Substantia nigra (tissue), 51 donors: ENCODE measurements at places on chromosomes 2 and 18.

GRCh38 chr2:81303321-81303720 is 998.8 kb upstream of the LRRTM1 start:
- DNase-seq, result no peak

GRCh38 chr18:58616446-58616845 is 12.4 kb downstream of the ALPK2 start:
- DNase-seq, result no peak

DNA sequence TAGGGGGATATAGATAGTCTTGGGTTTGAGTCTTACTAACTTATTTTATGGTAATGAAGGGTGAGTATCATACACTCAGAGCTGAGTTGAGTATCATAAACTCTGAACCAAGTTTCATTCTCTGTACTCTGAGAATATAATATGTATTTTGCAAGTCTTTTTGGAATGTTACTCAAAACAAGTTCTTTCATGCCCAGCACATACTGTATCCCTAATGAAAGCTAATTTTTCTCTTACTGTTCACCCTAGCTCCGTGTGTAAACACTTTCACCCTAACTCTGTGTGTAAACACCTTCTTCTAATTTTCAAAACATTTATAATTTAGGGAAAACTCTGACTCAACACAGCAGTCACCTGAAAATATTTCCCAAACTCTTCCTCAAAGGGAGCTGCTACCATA is 29.7 kb upstream of the CHST9 start:
- no peak for DNase-seq

DNA sequence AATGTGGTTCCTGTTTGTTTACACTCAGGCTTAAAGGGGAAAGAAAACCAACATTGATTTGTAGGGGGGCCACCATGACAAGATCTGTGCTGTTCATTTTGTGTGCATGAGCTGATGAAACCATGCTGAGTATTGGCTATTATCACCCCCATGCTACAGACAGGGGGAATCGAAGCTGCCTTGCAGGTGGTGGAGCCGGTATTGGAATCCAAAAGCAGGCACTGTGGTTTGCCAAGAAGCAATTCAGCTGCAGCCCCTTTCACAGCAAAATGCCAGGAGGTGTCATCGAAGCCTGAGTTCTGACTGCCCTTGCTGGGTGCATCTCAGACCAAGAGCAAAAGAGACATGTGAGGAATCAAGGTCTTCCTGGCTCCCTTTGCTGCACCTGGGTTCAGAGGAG is 221.9 kb downstream of the UXS1 start:
- no peak for DNase-seq

GRCh38 chr2:715038-715437 is 37.8 kb upstream of the TMEM18 start:
- DNase-seq, result no peak

GRCh38 chr2:46335391-46336282 is 38.4 kb downstream of the EPAS1 start:
- DNase-seq, result peak; percentile 22

GRCh38 chr2:222307978-222308730 is 9.4 kb upstream of the PAX3 start:
- no peak for DNase-seq

DNA sequence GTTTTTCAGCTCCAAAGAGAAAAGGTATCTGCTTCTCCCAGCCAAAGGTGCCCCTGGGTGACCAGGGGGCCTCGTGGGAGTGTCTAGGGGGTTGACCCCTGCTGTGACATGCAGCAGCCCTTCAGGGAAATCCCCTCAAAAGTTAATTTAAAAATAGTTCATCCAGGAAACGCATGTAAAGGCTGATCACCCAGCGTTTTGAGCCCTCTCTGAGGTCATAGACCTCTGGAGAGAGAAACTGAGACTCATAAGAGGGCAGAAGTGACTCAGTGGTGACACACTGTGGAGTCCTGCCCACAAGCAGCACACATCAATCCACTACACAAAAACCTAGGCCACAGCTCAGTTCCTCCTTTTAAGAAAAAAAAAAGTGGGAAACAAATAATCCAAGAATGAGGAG is 11.9 kb downstream of the GAL3ST2 start:
- no peak for DNase-seq

DNA sequence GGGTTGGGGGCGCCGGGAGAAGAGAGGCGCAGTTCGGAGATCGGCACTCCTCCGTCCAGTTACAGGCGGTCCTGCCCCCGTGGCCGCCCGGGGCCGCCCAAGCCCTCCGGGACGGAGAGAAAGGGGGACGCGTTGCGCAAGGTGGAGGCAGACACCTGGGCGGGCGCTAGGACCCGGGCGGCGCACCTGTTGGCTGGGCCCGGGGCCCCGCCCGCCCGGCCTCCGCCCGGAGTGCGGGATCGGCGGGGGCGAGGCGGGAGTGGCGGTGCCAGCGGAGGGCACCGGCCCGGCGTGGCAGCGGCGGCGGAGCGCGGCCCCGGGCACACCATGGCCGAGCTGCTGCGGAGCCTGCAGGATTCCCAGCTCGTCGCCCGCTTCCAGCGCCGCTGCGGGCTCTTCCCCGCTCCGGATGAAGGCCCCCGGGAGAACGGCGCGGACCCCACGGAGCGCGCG is at the start of gene SGPP2:
TSS of gene SGPP2 (plus strand) at position 268 of the 453 bp plus-strand sequence. CDS start at position 328, 60 bp downstream.
- DNase-seq, result no peak

DNA sequence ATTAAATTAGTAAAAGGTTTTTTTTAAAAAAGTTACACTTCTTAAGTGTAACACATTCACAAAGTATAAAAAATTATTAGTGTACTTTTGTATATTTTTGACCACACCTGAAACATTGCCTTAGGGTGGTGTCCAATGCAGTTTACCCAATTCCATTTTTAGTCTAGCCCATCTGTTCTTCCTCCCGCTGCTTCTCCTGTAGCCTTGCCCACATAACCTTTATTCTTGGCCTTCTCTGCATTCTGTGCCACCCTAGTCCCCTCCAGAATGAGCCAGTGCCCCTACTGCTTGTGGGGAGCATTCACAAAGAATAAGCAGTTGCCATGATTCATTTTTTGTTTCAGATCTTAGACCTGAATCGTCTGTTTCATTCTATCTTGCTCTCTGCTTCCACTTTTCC is 78.4 kb upstream of the MYT1L start:
- no peak for DNase-seq

DNA sequence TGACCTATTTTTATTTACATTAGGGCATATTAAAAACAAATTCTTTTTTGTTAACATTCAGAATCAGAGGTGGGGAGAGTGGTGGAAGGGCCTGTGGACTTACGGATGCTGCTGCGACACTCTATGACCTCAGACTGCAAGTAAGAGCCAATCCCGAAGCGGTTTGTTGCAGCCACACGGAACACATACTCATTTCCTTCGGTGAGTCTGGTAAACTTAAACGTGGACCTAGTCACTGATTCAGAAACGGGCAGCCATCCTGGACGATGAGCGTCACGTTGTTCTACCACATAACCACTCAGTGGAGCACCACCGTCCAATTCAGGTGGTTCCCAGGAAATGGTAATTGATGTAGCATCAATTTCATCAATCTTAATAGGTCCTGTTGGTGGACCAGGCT is 61.9 kb downstream of the PLEKHA3 start:
- no peak for DNase-seq

DNA sequence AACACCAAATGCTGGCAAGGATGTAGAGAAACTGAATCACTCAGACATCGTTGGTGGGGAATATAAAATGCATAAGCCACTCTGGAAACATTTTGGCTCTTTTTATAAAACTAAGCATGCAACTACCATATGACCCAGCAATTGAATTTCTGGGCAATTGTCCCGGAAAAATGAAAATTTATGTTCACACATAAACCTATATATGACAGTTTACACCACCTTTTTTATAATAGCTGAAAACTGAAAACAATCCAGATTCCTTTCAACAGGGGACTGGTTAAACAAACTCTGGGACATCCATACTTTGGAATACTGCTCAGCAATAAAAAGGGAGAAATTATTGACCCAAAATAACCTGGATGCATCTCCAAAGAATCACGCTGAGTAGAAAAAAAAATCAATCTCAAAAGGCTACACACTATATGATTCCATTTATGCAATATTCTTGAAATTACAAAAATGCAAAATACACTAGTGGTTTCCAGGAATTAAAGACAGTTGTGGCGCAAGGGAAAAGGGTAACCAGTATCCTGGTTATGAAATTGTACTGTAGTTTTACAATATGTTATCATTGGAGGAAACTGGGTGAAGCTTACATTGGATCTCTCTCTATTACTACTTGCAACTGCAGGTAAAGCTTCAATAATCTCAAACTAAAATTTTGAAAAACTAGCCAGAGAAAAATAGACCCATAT is 130.2 kb upstream of the PID1 start:
- no peak for DNase-seq

GRCh38 chr18:31099450-31100230 is 2.6 kb downstream of the DSC2 start:
- no peak for DNase-seq

DNA sequence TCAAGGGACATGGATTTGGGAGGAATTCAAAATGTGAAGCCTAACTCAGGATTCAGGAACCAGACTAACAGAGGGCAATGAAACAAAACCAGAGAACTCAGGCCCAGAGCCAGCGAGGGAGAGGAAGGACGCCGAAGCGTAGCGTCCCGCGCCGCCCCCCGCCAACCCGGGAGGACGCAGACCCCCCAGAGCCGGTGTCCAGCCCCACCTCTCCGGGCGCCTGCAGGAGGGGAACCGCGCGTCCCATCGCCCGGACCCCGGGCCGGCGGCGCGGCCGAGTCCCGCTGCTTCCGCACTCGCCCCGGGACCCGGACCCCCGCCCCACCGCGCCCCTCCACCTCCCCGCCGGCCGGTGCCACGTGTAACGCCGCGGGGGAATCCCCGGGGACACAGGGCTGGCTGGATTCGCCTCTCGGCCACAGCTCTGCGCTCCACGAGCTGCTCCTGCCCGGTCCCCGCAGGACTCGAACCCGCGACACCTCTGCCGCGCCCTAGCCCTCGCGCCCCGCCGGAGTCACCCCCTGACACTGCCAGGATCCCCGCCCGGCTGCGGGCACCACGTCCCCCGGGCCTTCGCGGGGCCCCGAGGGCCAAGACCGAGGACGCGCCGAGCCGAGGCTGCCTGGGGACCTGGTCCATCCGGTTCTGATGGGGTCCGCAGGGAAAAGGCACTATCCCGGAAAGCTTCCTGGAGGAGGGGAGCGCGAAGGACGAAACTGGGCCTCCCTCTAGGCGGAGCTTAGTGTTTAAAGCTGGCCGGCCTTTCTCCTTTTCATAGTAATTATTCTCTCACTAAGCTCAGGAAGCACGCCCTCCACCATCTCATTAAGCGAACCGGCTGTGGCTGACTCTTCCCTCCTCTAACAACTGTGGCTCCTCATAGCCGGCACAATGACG is 40.4 kb upstream of the FAM124B start:
- no peak for DNase-seq

DNA sequence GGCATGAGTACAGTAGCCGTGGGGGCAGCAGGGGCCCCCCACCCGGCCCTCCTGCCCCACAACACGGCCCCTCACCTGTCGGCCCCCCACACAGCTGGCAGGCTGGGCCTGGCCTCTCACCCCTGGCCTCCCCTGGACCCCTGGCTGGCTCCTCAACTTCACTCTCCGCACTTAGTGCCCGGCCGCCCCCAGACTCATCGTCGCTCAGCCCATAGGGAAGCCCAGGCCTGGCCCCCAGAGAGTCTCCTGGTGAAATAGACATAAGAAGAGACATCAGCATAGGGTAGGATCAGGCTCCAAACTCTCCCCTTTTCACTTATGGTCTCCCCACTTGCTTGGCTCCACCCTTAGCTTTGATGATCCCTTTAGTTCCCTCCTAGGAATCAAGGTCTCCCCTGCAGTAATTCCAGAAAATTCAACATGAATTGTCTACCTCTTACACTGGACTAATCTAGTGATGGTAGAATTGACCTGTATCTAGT is 1.7 kb downstream of the ZNF513 start:
- no peak for DNase-seq
